Left ventricle myocardium superior (tissue), 1 donor: ENCODE measurements at places on chromosomes 11 and 22. TPM values are rescaled to one million over a fixed set of nuclear protein-coding genes. Genes with fewer than 3 reads are reported as not detected.

CRYBB3 gene
- total RNA-seq, result not detected

HPX gene
- not detected for total RNA-seq

TEAD1 gene
- 127 TPM for total RNA-seq

TPBGL gene
- total RNA-seq, result not detected

RFPL2 gene
- total RNA-seq, result not detected

CARD10 gene
- 10.0 TPM for total RNA-seq

DNA sequence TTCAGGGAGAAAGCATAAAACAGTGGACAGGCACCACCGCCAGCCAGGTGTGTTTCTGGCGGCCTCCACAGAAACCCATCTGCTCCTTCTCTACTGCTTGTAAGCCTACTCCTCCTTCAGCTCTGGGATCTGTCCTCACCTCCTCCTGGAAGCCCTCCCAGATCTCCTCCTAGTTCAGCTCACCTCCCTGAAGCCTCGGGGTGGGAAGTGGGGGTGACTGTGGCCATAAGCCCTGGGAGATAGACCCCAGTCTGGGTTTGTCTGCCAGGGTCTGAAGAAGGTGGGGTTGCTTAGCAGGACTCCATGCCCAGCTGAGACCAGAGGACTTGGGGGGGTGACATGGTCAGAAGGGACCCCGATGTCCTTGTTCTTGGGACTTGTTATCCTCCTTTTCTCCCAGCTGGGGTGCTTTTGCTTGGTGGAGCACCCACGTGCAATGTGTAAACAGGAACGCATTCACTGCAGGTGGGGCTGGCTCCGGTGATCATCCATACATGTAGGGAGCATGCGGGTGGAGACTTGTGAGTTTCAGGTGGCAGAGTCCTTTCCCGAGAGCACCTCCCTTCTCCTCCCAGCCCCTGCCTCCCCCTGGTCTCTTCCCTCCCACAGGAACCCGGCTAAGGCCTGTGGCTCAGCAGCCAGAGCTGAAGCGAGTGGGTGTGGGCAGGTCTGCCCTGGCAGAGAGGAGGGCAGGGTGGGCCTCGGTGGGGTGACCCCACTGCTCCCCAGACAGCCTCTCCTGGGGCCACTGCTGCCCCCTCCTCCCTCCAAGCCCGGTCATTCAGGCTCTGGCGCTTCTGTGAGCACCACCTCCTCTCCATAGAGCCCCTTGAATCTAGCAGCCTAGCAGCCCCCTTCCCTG is 25.9 kb downstream of the MRGPRG start:
- no peak for DNase-seq

GRCh38 chr11:18721561-18722292 is 4.3 kb downstream of the IGSF22 start:
- peak; percentile 43 for DNase-seq

DNA sequence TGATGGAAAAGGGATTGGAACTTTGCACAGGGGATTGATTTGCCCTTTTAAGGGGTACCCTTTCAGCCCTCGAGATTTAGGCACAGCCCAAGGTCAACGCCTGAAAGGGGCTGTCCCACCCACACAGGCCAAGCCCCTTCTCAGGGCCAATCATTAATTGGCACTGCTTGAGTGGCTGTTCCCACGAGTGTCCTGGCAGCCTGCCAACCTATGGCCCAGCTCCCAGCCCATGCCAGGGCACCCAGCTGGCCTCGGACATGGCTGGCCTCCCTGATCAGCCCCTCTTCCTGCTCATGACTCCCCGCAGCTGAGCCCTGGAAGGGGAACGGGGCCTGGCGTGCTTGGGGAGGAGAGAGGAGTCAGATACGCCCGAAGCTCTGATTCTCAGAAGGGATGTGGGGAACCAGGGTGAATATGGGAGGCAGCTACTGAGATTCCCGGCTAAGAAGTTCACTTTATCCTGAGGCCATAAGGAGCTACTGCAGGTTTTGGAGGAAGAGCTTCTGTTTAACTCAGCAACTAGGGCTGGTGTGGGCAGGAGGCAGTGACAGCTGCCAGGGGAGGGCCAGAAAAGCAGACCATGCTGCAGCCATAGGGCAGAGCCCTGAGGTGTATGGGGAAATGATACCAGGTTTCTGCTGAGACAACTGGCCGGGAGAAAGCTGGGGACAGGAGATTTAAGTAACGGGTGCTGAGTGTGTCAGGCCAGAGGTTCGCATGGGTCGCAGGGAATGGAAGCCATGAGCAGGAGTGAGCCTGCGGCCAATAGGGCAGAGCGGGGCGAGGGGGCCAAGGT is 30.0 kb downstream of the WNT7B start:
- DNase-seq, result peak; percentile 49

- DNase-seq, result no peak
Observed at GRCh38 chr22:19523240-19524169, 705 bp downstream of the CLDN5 start.

DNA sequence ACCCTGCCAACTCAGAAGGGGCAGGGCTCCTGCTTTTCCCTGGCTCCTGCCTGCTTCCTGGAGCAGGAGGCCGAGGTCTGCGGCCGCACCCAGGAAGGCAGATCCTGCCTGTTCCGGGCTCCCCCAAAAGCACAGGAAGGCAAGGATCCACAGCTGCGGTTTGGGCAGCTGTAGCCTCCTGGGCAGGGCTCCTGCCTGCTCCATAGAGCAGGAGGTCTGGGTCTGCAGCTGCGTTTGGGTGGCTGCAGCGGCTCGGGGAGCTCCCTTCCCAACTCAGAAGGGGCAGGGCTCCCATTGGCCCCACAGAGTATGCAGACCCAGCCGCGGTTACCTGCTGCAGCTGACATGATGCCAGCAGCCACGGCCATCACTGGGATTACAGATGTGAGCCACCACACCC is 5.5 kb downstream of the UPK2 start:
- no peak for DNase-seq

DNA sequence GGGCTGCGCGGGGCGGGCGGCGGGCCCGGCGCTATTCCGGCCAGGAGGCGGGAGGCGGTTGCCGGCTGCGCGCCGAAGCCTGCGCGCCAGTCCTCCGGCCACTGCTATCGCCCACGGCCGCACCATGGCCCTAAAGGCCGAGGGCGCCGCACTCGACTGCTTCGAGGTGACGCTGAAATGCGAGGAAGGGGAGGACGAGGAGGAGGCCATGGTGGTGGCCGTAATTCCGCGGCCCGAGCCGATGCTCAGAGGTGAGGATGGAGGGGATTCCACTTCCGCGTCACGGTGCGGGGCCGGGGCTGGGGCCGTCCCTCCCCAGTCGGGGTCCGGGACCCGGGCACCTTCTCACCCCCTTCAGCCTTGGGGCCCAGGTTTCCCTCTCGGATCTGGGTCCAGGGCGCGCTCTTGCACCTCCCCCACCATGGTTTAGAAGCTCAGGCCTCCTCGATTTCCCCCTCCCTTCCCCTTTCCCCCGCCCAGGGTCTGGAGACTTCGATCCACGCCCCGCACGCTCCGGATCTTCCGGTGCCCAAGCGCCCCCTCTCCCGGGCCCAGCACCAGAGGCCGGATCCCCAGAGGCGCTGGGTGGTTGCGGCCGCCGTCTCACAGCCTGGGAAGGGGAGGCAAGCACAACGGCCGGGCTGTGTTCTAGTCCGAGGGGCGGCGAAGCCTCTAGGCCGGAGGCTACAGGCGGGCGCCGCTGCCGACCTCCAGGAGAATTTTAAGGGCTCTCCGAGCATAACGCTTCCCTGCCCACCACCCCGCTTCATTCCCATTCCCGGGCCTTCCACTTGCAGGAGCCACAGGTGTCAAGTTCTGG is 517 bp downstream of the SPINDOC start:
- peak; percentile 74 for DNase-seq

DNA sequence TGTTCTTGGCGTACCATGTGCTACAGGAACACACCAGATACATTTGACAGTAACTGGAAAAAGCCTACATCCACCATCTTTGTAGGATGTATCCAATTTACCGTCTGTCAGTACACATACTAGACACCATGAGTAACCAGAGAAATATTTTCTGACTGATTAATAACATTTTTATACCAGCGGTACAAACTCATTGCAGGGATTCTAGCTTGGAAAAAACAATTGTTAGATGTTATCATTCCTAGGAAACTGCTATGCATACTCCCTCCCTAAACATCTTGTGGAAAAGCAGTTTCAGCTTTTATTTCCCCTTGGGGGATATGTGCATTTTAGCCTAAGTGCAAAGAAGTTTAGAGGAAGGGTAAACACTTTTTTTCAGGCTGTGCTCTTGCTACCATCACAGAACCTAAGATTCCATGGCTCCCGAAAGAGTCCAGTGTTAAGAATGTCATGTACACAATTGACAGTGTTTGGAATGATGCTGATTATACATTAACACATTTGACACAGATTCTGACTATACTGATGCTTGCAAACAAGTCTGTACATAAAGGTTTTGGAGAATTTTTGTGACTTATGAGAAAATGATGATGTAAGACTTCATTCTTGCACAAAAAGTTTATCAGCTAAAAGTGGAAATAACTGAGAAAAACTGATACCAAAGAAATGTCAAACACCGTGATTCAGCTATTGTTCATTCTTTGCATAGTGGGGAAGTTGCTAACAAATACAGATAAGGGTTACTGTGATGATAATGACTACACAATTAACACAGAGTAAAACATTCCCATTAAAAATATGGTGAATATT is 23.7 kb downstream of the NCF4 start:
- DNase-seq, result no peak

- no peak for DNase-seq
Observed at GRCh38 chr22:41598081-41598480, 8.4 kb upstream of the PMM1 start.

DNA sequence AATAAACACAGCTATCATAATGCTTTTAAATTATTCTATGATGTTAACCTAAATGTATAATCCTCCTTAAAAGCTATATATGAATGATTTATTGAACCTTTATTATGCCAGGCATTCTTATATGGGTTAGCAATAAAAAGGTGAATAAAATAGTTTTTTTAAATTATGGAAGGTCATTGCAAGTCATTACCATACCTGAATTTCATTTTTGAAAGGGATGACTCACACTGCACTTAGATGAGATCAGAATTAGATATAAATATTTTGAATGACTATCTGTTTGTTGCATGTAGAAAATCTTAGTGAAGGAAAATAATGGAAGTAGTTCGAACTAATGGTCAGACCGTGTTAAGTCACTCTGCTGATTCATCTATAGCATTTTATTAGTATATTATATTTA is 822.3 kb downstream of the LUZP2 start:
- no peak for DNase-seq

GRCh38 chr11:118533769-118534729 is 3.1 kb downstream of the TMEM25 start:
- DNase-seq, result no peak

DNA sequence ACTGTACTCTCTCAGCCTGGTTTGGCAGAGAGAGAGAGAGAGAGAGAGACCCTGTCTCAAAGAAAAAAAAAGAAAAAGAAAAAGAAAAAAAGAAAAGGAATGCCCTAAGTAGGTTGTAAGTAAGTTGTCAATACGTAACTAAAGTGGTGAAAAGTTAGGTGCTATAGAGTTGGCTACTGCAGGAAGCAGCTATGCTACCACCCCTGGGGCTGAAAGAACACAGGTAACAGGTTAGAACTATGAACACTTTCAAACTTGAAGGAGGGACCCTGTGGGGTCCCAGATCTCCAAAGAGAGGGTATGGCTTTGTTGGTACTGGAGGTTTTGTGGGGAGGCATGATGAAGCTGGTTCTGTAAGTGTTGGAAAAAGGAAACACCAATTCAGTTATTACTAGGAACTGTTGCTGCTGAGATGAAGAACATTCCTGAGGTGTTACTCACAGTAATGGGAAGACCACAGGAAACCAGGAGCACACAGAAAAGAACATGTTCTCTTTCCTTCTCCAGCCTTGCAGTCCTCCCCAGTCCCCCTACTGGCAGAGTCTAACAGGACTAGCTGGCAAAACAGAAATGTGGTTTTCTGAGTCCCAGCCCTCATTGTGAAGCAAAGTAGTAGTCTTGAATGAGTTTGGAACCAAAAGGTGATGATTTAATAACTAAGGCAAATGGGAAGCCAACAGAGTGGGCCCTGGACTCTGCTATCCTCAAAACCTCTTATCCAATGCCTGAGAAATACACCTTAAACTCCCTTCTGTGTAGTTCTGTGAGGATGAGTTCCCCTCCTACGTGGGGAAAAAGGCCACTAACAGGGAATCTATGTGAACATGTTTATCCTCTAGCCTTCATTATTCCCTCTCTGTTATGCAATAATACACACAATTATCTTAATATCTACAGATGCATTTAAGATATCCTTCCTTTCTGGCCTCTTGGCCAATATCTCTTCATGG is 427.0 kb upstream of the DDI1 start:
- DNase-seq, result no peak

DNA sequence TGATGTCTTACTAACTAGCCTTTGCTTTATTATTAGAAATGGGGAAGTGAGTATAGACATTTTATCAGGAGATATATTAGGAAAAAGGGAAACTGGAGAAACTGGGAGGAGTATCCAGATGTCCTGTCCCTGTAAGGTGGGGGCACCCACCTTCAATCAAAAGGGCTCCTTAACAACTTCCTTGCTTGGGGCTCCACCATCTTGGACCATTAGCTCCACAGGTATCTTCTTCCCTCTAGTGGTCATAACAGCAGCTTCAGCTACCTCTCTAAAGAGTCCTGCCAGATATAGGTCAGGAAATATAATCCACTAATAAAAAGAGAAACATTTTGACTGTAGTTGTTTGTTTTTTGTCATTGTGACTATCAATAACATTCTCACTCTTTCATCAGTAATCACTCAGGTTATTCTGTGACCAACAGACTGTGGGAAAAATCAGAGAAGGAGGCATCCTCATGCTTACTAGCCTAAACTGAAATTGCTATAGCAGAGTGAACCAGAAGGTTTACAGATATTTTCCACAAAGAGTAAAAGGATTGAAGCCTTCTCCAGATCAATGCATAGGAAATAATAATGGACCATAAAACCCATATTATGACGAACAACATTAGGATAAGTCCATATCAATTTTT is 10.4 kb downstream of the OR51B4 start:
- no peak for DNase-seq
